B cell (primary cell): ENCODE measurements at places on chromosomes 4 and X. TPM values are rescaled to one million over a fixed set of nuclear protein-coding genes. Genes with fewer than 3 reads are reported as not detected.

DNA sequence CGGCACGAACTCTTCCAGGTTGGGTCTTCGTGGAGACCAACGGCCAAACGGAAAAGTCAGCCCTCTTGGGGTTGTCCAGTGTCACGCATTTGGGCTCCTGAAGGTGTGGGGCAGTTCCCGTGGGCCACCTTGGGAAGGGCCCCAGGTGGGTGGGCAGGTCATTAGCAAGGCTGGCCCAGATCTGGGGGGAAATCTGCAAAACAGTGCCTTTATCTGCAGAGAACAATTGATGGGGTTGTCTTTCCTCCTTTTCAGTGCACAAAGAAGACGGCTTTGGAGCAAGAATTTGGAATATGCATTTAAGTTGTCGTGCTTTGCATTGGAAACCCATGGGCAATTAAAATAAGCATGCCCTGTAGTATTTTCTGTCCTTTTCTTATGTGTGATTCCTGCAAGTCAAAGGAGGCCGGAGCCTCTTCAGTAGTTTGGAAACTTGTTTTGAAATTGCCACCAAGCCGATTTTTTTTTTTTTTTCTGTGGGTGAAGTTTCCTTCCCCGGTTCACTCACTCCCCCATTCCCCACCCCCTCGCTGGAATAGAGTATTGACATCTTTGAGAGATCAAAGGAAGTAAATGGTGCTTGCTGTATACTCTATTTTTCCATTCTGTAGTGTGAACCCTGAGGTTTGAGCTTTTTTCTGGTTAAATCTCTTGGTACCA, 9.8 kb downstream of the ZIC3 start:
- no peak for DNase-seq
- H3K27me3 ChIP-seq: peaks cover 22% of the 10 kb centered on the region
- no peaks in the 10 kb centered on the region for H3K4me1 ChIP-seq
- H3K4me3 ChIP-seq: no peak overlapping the region
- H3K27ac ChIP-seq: no peak overlapping the region

SMIM10L2A gene
- total RNA-seq: 0.53 and 0.76 TPM in 2 replicates

SMIM14 gene
- total RNA-seq: 43.5 and 56.0 TPM in 2 replicates

DNA sequence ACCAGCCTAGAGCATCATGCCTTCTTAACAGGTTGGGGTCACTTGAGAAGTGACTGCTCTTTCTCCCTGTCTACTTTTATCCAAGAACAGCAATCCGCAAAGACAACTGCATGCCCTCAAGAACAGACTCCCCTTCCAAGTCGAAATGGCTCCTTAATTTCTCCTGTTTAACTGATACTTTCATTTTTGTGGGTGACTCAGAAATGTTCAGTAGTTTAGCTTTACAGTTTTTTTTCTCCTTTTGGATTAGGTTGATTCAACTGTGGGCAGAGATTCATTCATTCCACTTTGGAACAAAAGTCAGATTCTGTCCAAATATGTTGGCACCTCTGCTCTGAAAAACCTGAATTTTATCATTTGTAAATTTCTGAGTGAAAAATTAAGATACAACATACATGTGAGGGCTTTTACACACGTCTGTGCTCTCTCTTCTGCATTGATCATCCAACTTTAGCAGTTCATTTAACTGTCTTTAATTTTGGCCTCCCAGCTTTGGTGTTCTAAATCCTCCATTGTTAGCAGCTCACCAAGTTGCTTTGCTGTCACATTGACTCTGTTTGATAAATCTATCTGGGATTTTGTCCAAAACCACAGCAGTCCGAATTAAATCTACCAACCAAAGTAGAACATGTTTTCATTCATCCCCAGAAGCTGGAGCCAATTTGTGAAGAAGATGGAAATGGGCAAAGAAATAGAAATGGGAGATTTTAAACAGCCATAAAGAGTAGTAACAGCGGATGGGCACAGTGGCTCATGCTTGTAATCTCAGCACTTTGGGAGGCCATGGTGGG, 50.0 kb downstream of the HOPX start:
- H3K27me3 ChIP-seq: no peaks in the 10 kb centered on the region
- H3K4me1 ChIP-seq: no peaks in the 10 kb centered on the region
- H3K4me3 ChIP-seq: no peak overlapping the region
- no peak overlapping the region for H3K27ac ChIP-seq

DNA sequence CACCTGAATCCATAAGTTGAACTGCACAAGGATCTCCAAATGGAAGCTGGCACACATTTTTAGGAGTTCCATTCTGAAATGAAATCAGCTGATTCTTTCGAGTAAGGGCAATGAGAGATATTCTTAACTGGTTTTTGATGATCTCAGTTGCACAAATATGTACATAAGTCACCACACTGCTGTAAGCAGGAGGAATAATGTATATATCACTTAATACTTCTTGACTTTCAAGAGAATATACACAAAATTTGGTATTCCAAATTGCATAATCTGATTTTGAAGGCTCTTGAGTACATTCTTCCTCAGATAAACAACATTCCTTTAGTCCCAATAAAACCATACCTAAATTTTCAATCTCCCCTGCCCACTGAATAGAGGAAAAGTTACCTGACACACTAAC, 8.2 kb downstream of the FANCB start:
- H3K36me3 ChIP-seq: no peaks in the 10 kb centered on the region
- no peaks in the 10 kb centered on the region for H3K4me1 ChIP-seq
- H3K27me3 ChIP-seq: no peaks in the 10 kb centered on the region
- no peak overlapping the region for H3K4me3 ChIP-seq
- H3K27ac ChIP-seq: no peak overlapping the region

GRCh38 chrX:39472161-39472560, 625.6 kb downstream of the BCOR start:
- no peaks in the 10 kb centered on the region for H3K27me3 ChIP-seq
- peaks cover under 1% of the 10 kb centered on the region for H3K4me1 ChIP-seq
- H3K36me3 ChIP-seq: no peaks in the 10 kb centered on the region
- H3K27ac ChIP-seq: no peak overlapping the region
- no peak for DNase-seq

ARMCX1 gene
- total RNA-seq: 0.17 TPM in 2 replicates

- no peaks in the 10 kb centered on the region for H3K4me1 ChIP-seq
- no peaks in the 10 kb centered on the region for H3K27me3 ChIP-seq
- no peak overlapping the region for H3K4me3 ChIP-seq
- H3K36me3 ChIP-seq: no peaks in the 10 kb centered on the region
These were observed 20.9 kb downstream of the APOOL start for GRCh38 chrX:85024562-85024961.

GABRG1 gene
- total RNA-seq: not detected in 2 replicates

GRCh38 chrX:47285836-47286320, 53.1 kb downstream of the USP11 start:
- H3K36me3 ChIP-seq: no peaks in the 10 kb centered on the region
- no peaks in the 10 kb centered on the region for H3K27me3 ChIP-seq
- H3K27ac ChIP-seq: no peak overlapping the region
- H3K4me1 ChIP-seq: no peaks in the 10 kb centered on the region

DNA sequence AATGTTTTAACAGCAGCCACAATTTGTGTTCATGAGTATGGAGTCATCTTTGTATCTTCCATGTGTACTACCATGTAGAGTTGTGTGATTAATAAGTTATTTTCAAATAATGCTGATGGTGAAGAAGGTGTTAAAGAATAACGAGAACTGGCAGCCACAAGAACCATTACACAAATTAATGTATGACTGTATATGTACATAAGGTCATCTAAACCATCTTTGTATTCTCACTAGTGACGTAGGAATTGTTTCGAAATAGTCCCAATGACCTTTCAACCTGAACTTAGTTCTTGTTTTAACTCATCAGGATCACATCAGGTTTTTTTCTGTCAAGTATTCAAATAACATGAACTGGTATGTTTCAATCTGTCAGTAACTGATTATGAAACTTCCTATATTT, 48.3 kb upstream of the NOCT start:
- no peak for DNase-seq
- H3K36me3 ChIP-seq: no peaks in the 10 kb centered on the region
- H3K27ac ChIP-seq: no peak overlapping the region
- H3K4me1 ChIP-seq: peaks cover 4% of the 10 kb centered on the region

- H3K27ac ChIP-seq: no peak overlapping the region
- peaks cover 7% of the 10 kb centered on the region for H3K4me1 ChIP-seq
- peaks cover 8% of the 10 kb centered on the region for H3K27me3 ChIP-seq
- peak; percentile 53 for DNase-seq
These were observed 49.2 kb downstream of the ENPP6 start for GRCh38 chr4:184168406-184169019.

LRAT gene
- not detected in 2 replicates for total RNA-seq

CT55 gene
- not detected in 2 replicates for total RNA-seq

DNA sequence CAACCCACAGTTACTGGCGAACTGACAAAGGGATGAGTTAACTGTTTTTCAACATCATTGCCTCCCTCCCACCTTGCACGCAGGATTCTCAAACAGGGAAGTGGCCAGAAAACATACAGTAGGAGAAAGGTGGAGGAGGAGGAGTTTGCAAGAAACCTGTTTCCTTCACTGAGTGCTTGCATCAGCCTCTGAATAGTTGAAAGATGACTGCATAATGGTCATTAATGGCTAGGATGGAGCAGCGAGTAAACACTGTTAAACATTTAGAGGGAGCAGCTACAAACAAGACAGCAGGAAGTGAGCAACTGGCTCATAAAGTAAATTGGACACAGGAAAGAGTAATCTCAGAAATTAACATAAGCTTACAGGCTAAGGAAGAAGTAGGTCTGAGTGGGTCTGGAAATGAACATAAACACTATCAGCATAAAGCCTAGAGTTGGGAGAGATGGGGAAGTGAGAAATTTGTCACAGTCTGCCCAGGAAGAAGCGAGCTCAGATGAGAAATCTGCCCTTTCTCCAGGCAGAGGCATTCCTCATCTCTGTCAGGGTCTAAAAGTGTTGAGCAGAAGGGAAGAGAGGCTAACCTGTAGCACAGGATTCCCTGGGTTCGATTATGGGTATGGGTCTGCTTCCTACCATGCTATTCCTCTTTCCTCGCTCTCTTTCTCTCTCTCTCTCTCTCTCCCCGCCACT, 38.6 kb downstream of the TRPC5OS start:
- DNase-seq: no peak
- no peak overlapping the region for H3K4me3 ChIP-seq
- H3K36me3 ChIP-seq: no peaks in the 10 kb centered on the region
- H3K27ac ChIP-seq: no peak overlapping the region
- H3K27me3 ChIP-seq: no peaks in the 10 kb centered on the region

LRRC66 gene
- 0.44 and 0.78 TPM in 2 replicates for total RNA-seq

- peak overlapping the region; percentile 47 for H3K27ac ChIP-seq
- peaks cover 8% of the 10 kb centered on the region for H3K36me3 ChIP-seq
- no peaks in the 10 kb centered on the region for H3K27me3 ChIP-seq
- peak overlapping the region; percentile 55 for H3K4me3 ChIP-seq
- DNase-seq: peak; percentile 91
These were observed 2.1 kb downstream of the PLCXD1 start for GRCh38 chrX:283115-283845.

DACH2 gene
- total RNA-seq: not detected in 2 replicates

CFAP99 gene
- total RNA-seq: not detected in 2 replicates

DNA sequence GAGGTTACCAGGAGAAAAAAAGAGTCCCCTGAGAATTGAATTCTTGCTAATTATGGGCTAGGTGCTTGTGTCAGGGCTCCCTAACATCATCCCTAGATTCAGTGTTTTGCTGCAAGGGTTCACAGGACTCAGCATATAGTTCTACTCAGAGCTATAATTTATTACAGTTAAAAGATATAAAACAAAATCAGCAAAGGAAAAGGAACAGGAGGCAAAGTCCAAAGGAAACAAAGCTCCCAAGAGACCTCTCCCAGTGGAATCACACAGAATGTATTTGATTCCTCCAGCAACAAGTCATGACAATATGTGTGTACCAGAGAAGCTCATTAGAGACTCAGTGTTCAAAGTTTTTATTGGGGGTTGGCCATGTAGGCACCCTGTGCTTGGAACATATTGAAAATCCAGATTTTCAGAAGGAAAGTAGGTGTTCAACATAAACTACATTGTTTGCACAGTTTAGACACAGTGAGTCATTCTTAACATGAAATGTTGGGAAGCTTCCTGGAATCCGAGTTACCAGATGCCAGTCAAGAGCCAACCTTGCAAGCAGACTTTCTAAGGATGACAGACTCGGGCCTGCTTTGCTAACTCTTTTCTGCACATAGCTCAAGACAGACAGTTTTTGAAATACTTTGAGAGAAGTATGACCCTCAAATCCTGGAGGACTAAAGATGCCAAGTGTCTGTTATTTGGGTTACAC, 311.3 kb upstream of the EMCN start:
- H3K36me3 ChIP-seq: no peaks in the 10 kb centered on the region
- H3K4me1 ChIP-seq: no peaks in the 10 kb centered on the region
- no peak overlapping the region for H3K27ac ChIP-seq
- DNase-seq: no peak

GRCh38 chrX:69543572-69543971, 39.4 kb downstream of the NALF2 start:
- H3K27ac ChIP-seq: no peak overlapping the region
- H3K27me3 ChIP-seq: no peaks in the 10 kb centered on the region
- no peaks in the 10 kb centered on the region for H3K36me3 ChIP-seq
- H3K4me3 ChIP-seq: no peak overlapping the region

DNA sequence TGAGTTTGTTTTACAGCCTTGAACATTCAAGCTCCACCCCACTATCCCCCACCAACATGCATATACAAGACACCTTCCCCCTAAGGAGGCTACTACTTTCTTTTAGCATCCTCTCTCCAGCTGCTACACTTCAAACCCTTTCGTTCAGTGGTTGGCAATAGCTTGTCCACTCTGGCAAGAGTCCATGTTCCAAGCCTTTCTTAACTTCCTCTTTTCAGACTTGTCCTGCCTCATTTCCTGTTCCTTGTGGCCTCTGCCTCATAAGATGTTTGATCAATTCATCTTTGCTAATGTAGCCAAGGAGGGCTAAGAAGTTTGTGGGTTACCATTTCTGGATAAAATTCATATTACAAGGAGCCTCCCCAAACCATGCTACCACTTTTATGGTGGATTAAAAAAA, 20.8 kb upstream of the ZCCHC12 start:
- H3K27ac ChIP-seq: no peak overlapping the region
- no peak for DNase-seq
- H3K27me3 ChIP-seq: no peaks in the 10 kb centered on the region
- H3K36me3 ChIP-seq: no peaks in the 10 kb centered on the region
- no peak overlapping the region for H3K4me3 ChIP-seq

MMGT1 gene
- total RNA-seq: 24.4 and 25.1 TPM in 2 replicates
